ENCODE measurements at places on chromosomes 12 and 14.

DNA sequence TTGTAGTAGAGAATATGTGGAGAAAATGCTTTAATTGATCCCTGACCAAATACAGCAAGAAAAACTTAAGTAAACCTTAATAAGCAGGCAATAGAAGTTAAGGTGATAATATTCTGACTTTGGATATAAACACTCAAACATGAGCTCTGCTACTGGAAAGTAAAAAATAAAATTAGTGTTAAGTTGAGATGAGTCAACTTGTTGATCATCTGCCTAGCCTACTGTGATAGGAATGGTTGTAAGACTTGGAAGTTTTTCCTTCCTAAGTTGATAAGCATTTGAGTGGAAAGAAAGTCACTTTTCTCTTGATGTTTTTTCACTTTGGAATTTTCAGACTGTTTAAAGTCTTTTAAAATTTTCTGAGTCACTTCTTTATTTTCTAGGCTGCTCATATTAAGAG is 26.0 kb downstream of the ADIPOR2 start:
- DNase-seq: no peak

DNA sequence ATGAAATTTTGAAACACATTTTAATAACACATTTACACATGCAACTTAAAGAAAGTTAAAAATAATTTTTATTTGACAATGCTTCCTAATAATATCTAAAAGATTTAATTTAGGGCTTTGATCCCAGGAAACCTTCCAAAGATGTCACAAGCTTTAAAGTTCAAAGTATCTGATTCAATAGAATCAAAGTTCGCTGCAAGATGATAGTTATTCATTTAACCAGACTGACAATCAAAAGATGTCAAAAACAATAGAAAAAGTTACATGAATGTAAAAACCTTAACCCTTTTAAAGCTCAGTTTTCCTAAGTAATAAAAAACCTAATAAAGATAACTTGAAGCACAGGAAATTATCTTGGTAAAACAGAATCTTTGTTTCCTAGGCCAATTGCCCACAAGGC is 67.7 kb downstream of the SDR9C7 start:
- no peak for DNase-seq

GRCh38 chr12:46524778-46525177 is 152.2 kb upstream of the SLC38A2 start:
- DNase-seq: no peak

GRCh38 chr12:46535376-46535775 is 162.8 kb upstream of the SLC38A2 start:
- DNase-seq: no peak

DNA sequence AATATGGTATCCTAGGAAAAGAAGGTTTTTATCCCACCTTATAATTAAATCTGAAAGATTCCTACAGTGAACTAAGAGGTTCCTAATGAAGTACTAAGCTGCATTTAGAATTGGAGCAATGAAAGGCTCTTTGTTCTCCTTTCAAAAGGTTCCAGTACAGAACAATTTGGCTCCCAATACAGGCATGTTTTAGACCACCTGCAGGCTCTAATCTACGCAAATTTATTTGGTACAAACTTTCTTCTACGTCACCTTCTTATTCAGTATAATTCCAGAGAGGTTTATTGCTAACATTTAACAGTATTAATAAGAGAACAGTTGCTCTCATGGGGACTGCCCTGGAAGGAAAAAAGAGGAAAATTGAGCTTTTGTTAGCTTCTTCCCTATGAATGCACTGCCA is 37.6 kb upstream of the SLCO1C1 start:
- DNase-seq: no peak

GRCh38 chr14:52153939-52154338 is 85.1 kb upstream of the NID2 start:
- no peak for DNase-seq

- DNase-seq: no peak
Observed at GRCh38 chr12:11174022-11174421, 3.0 kb downstream of the SMIM10L1 start.

DNA sequence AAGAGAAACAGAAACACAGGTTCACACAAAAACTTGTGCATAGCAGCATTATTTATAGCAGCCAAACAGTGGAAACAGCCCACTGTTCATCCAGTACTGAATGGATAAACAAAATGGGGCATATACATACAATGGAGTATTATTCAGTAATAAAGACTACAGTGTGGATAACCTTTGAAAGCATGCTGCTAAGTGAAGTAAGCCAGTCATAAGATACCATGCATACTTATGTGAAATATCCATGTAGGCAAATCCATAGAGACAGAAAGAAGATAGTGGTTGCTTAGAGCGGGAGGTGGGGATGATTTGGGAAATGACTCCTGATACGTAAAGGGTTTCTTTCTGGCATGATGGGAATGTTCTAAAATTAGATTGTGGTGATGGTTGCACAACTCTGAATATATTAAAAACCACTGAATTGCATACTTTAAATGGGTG is 99.4 kb downstream of the CRADD start:
- DNase-seq: no peak
